Fibroblast of skin of left quadriceps (primary cell): ENCODE measurements at places on chromosomes 7 and 10.

DNA sequence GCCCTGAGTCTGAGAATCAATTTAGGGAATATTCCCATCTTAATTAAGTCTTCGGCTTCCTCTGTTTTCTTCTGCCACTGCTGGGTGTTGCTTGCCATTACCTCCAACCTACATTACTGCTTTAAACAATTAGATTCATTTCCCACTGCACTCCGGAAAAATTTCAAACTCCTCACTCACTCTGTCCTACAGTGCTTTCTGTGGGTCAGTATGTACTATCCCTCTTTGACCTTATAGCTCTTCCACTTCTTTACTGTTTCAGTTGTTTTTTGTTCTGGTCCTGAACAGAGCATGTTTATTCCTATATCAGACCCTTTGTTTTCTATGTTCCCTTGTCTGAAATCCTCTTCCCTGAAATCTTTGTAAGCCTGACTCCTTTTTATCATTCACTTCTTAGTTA, 160.6 kb downstream of the MAGI2 start:
- no peak for DNase-seq

DNA sequence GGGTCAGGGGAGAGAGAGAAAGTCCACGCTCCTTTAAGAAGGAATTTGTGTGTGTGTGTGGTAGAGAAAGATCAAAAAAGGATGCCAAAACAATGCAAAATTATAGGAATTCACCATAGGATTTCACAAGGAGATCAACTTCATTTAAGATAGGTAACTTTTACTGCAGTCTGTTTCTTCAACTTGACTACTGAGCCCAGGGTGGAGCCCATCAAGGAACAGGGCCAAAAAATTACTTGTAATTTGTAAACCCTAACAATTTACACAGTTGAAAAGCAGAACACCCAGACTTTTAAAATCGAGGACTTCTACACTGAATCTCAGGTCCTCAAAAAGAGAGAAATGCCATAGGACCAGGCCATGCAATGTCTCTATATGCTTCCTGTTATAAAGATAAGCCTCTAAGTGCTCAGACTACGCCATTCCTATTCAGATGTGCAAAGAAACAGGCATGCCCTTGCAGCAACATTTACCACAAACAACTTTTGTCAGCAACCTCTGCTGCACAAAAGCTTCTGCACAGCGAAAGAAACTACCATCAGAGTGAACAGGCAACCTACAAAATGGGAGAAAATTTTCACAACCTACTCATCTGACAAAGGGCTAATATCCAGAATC, 10.6 kb upstream of the GIMAP4 start:
- DNase-seq = no peak

GRCh38 chr10:63497321-63497720, 23.9 kb upstream of the REEP3 start:
- no peak for DNase-seq

DNA sequence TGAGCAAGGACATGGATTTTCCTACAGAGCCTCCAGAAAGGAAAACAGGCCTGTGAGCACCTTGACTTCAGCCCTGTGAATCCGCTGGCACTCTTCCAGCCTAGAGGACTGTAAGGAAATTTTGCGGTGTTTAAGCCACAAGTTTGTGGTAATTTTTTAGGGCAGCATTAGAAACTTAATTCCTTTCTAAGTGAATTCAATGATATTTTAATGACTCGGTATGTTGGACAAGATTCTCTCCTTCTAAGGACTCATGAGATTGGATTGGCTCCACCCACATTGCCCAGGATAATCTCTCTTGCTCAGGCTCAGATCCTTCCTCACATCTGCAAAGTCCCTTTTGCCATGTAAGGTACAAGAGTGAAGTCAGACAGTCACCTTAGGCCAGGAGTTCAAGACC, 4.5 kb downstream of the LYZL2 start:
- DNase-seq = peak; percentile 30

- DNase-seq = no peak
These were observed 24.1 kb upstream of the LRRC17 start for GRCh38 chr7:102888561-102889233.

DNA sequence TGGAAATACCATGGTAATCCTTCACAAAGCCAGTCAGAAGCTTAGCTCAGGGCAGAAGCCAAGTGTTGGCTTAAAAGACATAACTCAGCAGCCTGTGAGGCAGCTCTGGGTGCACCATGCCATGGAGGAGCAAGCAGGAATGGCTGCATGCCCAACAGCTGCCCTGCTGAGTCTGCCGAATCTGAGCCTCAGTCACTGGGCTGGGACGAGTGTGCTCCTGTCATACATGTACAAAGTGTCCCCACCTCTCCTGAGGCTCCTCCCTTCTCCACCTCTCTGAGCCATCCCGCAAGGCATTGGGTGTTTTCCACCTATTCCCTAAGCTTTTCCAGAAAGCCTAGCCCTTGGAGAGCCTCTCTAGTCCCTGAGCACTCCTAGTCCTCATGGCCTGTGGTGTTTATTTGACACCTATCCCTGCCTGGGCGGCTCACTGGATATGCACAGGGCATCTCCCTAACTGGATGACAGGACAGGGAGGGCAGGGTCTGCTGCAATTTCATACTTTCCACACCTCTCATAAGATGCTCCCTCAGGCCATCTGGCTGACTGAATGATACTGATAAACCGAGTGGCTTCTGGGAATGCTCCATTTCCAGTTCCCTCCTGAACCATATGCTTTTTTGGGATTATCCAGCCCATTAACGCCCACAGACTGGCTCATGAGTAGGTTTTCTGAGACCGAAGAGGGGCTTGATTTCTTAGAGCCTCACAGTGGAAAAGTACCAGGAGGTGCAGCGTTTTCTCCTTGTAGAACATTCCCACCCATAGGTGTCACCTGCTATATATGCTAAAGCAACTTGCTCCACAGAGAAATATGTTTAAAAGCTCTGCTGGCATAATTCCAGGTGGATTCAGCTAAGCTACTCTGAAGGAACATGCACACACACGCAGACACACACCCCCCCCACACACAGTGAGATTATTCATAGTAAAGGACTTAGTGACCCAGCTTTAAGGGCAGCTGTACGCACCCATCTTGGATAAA, 199.3 kb downstream of the SNX10 start:
- no peak for DNase-seq

DNA sequence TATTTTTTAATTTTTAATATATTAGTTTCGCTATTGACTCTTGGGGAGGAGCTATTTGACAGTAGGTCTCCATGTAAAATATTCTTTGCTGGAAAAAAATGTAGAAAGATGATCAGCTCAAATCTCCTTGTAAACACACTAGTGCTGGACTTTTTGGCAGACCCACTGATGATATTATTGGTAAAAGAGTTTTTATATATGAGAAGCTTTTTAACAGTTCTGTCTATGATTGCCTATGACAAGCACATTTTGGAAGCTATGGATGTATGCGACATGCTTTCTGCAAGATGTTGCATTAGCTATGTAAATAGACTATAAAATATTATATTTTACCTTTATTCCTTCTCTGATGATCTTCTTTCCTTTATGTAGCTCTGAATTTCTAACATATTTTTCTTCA, 928.5 kb downstream of the DNAJB9 start:
- DNase-seq = no peak

DNA sequence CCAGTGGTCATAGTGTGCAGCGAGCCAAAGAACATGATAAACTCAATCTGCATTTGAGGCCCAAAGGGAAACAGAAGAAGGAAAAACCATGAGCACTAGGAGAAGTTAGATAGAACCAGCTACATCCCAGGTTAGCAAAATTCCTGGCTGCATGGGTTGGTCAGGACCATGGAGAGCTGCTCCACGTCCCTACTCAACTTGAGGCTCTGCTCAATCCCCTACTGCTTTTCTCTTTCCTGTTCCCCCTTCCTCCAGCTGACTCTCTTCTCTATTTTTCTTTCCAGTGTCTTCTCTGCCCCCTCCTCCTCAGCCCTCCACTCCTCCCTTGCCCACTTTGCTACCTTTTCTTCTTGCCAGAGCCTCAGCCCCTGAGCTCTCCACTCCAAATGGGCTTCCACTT, 21.9 kb upstream of the VSIR start:
- no peak for DNase-seq

- no peak for DNase-seq
These were observed 116.1 kb upstream of the ZMIZ1 start for GRCh38 chr10:78952686-78953085.

- DNase-seq = peak; percentile 70
These were observed 837 bp upstream of the IGFBP3 start for GRCh38 chr7:45921699-45922519.
